Activated CD4-positive, alpha-beta T cell treated with anti-CD3 and anti-CD28 coated beads for 4 hours (primary cell): ENCODE measurements at places on chromosomes 13 and 19.

DNA sequence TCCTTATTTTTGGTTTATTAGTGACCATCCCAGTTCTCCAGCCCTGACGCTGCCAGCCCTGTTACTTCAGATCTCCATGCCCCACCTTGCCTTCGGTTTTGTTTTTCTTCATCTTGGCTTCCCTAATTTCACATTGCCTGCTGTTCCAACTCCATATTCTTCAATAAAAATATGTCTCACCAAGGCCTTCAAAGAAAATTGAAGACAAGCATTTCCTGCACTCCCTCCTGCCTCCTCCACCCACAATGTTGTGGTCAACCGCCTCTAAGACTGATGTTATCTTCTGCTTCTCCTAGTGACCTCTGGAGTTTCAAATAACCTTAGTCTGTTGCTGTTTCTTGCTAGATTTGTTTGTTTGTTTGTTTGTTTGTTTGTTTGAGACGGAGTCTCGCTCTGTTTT lies 14.6 kb downstream of the PLD3 start:
- no peak for DNase-seq

DNA sequence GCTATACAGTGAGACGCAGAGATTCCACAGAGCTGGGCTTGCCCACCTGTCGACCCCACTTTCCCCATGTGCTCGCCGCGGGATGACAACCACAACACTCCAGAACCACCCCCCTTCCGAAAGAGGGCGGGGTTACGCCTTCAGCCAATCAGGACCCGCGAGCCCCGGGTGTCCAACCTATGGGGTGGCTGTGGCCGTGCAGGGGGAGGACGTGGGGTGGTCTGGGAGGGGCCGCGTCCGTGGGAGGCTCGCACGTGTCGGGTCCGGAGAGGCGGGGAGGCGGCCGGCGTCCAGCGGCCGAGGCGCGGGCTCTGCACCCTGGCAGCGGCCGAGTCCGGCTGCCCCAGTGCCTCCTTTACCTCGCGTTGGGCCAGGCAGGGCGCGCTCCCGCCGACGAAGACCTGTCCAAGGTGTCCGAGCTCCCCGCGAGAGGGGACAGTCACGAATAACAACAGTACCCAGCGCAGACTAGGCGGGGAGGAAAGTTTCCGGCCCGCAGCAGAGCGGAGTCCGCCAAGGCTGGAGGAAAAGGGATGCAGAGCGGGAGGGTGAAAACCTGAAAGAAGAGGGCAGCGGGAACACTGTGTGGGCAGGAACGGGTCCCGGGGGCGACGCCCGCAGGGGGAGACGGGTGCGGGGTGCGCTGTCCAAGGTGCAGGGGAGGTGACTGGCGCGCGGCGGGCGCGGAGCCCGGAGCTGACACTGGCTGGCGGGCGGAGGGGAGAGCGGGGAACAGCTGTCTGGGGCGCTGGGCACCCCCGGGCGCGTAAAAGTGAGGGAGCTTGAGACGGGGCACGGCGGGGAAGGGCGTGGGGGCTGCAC lies 911 bp downstream of the ENOX1 start:
- peak; percentile 4 for DNase-seq

GRCh38 chr13:99403458-99403971 lies 96.3 kb upstream of the GPR183 start:
- DNase-seq, result no peak

DNA sequence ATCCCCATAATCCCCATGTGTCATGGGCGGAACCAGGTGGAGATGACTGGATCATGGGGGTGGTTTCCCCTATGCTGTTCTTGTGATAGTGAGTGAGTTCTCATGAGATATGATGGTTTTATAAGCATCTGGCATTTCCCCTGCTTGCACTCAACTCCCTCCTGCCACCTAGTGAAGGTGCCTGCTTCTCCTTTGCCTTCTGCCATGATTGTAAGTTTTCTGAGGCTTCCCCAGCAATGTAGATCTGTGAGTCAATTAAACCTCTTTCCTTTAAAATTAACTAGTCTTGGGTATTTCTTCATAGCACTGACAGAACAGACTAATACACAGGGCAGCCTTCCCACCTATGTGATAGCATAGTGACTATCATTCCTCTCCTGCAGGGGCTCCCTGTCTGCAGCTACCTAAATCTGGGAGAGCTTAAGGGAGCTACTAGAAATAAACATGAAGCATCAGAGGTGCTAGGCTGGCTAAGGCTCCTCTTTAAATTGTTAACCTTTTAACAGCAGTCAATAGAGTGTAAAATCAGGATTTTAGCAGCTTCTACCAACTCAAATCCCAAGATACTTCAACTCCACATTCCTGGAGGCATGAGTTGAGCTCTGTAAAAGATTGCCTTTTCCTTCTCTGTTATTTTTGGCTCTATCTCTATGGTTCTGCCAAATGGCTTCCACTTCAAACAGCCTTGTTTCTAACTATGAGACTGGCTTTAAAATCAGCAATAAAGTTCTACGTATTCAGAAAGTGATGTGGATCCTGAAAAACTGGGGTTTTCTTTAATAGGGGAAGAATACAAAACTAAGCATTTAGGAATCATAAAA lies 112.3 kb downstream of the VWA8 start:
- DNase-seq, result no peak

- no peak for DNase-seq
Measured at GRCh38 chr13:98147521-98147920, 4.6 kb downstream of the FARP1 start.
